Skeletal muscle tissue (tissue), 5 donors: ENCODE measurements at places on chromosomes 4 and X. TPM values are rescaled to one million over a fixed set of nuclear protein-coding genes. Genes with fewer than 3 reads are reported as not detected.

Gene PTTG2
- total RNA-seq: 0.52 TPM

Gene CXorf65
- not detected for total RNA-seq

Gene USP17L28
- total RNA-seq: not detected

Gene LRBA
- total RNA-seq: 58.5 TPM

Gene FGF5
- total RNA-seq: 0.52 TPM

Gene PWWP3B
- 23.0 TPM for total RNA-seq
